ENCODE measurements at places on chromosomes 13 and 19.

DNA sequence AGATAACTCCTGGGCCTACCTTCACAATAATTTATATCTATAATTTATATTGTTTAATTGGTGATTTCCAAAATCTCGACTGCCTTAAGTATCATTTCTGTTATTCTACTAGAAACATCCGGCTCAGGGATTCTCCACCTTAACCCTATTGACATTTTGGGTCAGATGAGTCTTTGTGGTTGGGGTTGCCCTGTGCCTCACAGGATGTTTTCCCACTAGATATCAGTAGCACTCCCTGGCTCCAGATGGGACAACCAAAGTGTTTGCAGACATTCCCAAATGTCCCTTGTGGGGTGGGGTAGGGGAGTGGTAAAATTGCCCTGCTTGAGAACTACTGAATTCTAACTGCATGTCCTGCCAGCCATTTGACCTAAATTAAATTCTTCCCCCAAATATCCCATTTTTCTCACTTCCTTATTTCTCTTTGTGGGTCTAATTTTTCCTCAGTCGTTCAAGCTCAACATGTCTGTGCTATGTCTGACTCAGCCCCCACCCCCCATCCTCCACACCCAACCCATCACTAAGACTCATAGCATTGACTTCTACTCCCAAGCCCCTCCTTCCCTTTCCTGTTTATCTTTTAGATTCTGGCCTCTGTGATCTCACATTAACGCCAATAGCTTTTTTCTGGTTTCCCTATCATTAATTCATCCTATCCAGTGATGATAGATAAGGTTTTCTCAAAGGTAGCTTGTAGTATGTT lies 545.1 kb downstream of the EFNB2 start:
- no peak for DNase-seq

GRCh38 chr13:65605396-65605795 lies 1624.7 kb downstream of the PCDH9 start:
- no peak for DNase-seq

GRCh38 chr13:73335210-73335609 lies 276.4 kb downstream of the KLF5 start:
- DNase-seq = no peak

- no peak for DNase-seq
Observed at GRCh38 chr19:41302624-41303351, 7.2 kb upstream of the CCDC97 start.

DNA sequence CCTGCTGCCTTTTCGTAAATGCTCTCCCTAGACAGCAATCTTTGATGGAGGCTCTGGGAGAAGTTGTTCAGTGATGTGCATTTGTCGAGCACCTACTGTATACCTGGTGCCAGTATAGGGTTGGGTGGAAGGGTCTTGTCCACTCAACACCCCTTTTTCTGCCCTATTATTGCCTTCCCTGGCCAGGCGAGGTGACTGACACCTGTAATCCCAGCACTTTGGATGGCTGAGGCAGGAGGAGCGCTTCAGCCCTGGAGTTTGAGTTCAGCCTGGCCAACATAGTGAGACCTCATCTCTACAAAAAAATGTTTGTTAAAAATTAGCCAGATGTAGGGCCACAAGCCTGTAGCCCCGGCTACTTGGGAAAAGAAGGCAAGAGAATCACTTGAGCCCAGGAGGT lies 49.3 kb downstream of the NFIC start:
- no peak for DNase-seq

DNA sequence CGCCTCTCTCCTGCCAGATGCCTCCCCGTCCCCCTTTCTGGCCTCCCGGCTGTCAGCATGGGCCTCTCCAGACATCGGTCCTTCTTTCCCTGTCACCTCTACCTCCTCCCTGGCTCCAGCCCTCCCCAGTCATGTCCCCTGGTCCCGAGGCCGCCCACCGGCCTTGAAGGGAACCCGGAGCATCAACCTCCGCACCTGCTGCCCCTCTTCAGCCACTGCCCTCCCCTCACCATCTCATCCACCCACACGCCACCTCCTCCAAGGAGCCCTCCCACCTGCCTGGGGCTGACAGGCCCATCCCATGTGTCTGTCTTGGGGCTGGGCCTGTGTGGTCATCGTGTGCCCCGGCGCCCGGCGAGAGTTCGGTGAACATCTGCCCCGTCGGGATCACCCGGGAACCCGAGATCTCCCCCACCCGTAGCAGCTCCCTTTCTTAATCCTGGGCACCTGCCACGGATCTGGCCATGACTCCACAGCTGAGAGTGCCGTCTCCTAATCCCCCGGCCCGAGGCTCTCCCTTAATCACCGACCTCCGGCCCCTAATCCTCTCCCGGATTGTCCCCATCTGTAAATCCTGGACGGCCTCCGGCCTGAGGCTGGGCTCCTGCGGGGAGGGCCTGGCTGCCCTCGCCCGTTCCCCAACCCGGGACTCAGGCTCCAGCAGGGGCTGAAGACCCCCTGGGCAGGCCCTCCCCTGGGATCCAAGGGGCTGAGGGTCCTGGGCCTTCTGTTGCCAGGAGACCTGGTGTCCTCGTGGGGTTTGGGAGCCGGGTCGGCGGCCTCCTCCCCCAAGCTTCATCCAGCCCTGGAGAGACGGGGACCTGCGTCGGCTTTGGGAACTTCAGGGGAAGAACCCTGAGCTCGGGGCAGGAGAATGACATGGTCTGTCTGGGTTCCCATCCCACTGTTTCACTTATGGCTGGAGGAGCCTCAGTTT lies 5.9 kb downstream of the HCN2 start:
- DNase-seq = no peak

- DNase-seq = no peak
Observed at GRCh38 chr13:101085551-101085950, 330.8 kb downstream of the NALCN start.

DNA sequence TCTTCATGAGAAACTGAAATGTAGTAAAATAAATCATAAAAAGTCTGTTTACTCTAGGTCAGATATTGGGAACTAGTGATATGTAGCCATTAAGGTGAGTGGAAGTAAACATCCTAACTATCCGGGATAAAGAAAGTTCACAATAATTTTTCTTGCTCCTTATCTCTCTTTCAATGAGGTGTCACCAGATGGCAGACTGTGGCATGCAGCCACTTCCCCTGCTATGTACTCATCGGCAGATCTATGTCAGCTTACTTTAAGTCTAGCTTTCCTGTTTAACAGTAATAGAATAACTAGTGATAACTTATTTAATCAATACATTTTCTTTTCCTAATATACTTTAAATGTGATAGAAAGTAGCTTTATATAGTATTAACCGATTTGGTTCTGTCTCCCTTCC lies 181.9 kb downstream of the NDFIP2 start:
- DNase-seq = no peak

DNA sequence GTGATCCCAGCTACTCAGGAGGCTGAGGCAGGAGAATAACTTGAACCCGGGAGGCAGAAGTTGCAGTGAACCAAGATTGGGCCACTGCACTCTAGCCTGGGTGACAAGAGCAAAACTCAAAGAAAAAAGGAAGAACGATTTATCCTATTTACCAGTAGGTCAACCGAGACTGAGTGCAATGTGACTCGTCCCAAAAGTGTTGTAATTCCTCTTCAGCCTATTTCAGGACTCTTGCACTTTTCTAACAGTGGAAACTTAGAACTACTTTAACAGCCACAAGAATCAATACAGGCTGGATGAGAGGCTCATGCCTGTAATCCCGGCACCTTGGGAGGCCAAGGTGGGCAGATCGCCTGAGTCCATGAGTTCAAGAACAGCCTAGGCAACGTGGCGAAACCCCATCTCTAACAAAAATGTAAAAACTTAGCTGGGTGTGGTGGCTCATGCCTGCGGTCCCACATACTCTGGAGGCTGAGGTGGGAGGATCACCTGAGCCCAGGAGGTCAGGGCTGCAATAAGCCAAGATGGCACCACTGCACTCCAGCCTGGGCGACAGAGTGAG lies 4.3 kb upstream of the NR1H2 start:
- no peak for DNase-seq

DNA sequence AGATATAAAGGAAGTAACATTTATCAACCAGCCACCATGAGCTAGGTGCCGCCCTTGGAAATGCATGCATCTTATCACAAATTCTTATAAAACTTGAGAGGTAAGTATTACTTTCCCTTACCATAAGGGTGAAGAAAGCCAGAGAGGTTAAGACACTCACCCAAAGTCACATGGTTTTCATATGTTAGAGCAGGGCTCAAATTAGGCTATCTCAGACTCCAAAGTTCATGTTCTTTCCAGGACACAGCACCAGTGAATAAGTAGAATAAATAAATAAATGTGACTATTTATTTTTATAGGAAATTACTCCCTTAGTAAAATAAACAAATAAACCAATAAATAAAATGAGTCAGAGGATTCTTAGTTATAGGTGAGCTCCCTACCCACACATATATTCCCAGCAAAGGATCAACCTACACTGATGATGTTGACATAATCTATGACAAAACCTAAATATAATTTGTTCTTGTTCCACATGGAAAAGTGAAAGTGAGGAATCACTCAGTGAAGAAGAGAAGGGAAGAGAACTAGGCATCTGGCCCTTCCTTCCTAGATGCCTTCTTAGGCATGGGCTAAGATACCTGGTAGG lies 27.2 kb downstream of the SPRY2 start:
- DNase-seq = no peak

DNA sequence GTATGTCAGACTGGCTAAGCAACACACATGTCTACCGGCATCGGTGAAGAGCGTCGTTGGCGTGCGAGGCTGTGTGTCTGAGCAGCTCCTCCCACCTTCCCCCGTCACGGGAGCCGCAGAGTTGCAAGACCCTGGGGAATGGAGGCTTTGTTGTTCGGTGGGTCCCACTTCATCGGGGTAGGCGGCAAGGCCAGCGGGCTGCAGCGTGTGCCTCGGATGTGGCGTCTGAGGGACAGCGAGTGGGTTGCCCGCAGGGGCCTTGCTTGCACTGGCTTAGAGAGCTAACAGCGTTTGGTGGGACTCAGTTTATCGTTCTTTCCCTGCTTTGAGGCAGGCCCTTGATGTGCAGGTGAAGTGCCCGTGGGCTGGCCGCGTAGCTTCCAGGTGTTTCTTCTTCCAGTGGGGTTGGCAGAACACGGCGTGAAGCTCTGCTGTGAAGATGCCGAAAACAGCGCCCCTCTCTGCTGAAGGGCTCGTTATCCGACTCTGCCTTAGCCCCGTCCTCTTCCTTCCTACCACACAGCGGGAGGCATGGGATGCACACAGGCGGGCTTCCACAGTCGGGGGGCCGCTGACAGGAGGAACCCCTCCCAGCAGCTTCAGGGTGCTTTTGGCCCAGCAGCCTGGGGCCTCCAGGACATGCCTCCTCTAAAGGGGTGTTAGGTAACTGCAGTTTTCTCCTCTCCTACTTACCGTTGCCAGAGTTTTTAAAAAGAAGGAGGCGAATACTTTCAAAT lies 85.2 kb downstream of the ATP11A start:
- DNase-seq = no peak

DNA sequence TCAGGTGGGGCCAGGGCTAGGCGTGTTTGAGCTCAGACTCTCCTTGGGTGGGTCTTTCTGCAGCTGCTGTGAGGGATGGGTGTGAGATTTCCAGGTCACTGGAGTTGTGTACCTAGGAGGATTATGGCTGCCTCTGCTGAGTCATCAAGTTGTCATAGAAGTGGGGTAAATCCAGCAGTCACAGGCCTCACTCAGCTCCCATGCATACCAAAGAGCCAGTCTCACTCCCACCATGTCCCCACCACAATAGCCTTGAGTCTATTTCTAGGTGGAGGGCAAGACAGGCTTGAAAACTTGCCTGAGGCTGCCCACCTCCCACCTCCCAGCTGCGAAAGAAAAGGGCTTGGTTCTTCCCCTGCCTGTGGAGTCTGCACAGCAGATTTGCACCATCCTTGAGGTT lies 194.0 kb upstream of the PCDH17 start:
- DNase-seq = no peak

GRCh38 chr13:87607266-87607665 lies 63.9 kb upstream of the SLITRK5 start:
- DNase-seq = no peak

DNA sequence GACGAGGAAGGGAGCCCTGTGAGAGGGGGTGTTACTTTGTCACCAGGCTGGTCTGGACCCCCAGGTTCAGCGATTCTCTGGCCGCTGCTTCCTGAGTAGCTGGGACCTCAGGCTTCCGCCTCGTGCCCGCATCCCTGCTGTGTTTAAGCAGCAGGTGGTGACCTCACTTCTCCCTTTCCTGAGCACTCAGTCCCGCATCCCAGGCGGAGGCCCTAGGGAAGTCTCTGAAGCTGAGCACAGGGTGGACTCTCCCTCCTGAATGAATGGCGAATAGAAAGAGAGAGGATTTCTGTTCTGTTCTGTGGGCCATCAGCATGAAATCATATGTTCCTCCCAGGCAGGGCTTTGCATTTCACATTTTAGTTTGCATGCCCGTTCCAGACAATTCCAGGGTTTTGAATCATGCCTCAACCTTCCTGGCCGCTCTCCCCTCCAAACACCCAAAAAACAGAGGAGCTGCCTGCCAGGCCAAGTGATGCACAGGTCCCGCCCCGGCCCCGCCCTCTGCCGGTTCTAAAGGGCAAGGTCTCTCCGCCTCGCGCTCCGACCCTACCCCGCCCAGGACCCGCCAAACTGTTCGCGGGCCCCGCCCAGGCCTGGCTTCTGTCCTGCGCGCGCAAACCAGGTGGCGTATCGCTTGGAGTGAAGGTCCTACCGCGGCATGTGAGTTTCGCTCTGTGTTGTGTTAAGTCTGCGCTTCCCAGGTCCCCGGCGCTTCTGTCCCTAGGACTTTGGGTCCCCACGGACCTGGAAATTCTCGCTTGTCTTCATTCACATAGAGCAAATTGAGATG lies 35.1 kb upstream of the ZNF808 start:
- DNase-seq = no peak

DNA sequence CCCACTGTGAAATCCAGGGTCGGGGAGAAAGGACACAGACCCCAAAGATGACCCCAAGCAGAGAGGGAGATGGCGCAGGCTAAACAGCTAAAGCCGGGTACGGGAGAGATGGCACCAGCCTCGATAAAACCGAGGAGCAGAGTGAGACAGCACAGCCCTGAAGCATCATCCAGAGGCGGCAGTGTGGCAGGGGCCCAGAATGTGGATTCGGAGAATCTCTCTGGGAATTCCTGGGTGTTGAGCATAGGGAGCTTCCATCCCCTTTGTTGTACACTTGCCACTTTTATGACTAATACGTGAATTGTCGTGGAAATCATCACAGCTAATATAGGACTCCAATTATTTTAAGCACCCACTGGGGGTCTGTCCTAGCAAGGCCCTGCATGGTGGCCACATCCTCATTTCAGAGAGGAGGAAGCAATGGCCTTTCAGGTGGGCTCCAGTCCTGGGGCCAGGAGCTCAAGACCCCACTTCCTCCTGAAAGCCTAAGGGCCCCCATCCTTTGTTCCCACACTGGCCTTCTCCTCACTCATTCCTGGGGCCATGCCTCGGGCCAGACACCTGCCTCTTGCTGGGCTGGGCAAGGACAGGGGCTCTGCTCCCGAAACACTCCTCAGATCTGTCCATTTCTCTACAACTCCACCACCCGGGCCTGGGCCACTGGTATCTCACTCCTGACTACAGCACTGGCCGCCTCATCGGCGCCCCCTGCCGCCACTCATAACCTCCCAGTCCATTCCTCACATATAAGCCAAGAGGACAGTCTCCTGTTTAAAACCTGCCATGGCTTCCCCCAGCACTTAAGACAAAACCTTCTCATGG lies 29.3 kb upstream of the ATP1A3 start:
- DNase-seq = no peak

Measured in NCI-H187 treated with DMSO at 0.1 percent for 48 hours (cell line).